Left cardiac atrium (tissue), 4 donors: ENCODE measurements at places on chromosomes 12 and 14.

GRCh38 chr12:120339256-120339655 is 11.7 kb upstream of the PLA2G1B start:
- no peak for DNase-seq

DNA sequence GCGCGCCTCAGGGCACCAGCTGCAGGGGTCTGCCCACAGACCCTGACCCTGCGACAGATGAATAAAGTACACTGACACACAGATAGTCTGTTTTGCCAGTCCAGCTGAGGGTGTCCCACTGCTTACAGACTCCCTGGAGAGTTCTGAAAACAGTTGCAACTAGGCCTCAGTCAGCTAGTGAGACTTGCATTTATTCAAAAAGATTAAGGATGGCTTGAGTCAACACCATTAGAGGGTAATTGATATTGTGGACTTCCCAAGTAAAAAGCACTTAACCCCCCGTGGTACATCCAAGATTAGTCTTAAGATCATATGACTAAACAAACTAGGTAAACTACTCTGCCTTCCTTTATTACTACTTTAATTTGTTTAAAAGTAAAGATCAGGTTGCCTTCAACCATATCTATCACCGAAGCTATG is 11.1 kb upstream of the PSEN1 start:
- DNase-seq = no peak

DNA sequence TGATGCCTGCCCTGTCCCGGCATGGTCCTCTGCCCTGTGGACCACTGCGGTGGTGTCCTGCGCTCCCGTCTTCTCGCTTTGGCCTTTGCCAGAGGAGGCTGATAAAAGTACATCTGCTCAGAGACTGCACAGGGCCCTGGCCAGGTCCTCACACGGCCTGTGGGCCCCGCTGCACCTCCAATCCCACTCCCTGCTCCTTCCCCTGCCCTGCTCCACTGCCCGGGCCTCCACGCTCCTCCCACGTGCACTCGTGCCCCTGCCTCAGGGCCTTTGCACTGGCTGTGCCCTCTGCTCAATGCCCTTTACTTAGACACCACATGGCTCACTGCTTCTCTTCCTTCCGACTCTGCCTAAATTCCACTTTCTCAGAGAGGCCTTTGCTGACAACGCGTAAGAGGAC is 49.3 kb upstream of the BEGAIN start:
- DNase-seq = no peak

- DNase-seq = no peak
These were observed 30.8 kb downstream of the GPR19 start for GRCh38 chr12:12665194-12665593.

DNA sequence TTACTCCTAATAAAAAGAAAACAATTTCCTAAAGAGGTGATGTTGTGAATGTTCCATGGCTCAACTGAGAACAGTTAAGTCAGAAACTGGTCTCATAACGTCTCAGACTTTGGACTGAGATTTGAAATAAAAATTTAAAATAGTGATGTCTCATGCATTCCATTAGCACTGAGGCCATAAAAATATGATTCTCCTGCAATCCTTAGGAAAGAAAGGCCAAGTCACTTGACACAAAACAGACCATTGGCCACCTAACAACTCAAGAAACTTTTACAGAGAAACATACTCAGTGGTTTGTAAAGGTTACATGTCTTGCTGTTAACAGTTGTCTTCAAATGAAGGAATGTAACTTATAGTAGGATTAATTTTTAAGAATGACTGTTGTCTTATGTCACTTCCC is 58.1 kb downstream of the STAB2 start:
- DNase-seq = no peak

GRCh38 chr14:31926123-31926522 is 151.0 kb upstream of the ARHGAP5 start:
- DNase-seq = no peak

GRCh38 chr12:123828854-123829547 is 66.9 kb downstream of the DNAH10 start:
- no peak for DNase-seq

DNA sequence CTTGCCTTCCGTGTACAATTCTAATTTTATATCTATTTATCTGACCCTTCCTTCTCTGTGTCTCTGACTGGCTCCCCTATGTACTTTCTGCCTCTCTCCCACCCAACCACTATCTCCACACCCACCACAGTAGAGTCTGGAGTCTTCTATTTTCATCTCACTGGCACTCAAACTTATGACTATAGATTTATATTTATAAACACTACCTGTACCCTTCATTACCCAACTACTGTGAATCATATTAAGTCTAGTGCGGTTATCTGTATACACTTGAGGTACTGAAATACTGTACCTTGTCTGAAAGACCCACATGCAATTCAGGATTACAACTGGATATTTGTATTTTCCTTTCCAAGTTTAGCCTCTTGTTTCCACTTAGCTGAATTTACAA is 36.1 kb downstream of the ATP2B1 start:
- DNase-seq = no peak

DNA sequence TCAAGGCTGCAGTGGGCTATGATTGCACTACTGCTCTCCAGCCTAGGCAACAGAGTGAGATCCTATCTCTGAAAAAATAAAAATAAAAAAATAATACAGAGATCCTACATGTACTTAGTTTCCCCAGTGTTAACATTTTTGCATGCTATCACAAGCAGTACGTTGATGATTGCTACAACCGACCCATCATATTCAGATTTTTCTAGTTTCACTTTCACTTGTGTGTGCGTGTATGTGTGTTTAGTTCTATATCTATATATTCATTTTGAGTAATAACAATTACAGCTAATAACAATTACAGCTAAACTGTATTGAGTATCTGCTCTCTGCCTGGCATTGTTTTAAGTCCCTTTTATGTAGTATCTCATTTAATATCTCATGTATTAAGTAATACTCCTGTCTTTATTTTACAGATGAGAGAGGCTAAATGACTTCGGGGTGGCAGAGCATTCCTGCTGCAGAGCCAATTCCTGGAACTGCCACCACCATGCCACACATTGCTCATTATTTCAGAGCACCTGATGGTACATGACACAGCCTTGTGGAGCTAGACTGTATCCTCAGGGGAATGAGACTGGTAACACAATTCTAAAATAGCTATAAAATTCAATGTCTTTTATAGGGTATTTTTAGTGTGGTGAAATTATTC is 153.1 kb downstream of the BCAT1 start:
- no peak for DNase-seq

- no peak for DNase-seq
These were observed 29.1 kb downstream of the CHST11 start for GRCh38 chr12:104485651-104486362.

DNA sequence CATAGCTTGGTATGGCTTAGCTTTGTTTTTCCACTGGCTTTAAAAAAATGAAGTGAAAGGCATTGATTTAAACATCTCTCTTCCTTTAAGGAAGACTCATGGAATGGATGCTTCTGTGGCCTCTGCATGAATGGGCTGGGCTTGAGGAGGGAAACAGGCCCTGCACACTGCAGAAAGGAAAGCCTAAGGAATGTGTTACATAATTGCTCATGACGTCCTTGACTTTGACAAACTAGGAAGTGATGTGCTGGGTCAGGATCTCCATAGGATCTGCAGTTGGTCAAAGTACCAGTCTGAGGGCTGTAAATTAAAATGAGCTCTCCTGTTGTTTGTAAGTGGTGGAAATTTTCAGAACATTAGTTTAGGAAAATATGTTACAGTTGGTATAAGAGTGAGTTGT is 12.7 kb downstream of the SAMD4A start:
- DNase-seq = no peak

DNA sequence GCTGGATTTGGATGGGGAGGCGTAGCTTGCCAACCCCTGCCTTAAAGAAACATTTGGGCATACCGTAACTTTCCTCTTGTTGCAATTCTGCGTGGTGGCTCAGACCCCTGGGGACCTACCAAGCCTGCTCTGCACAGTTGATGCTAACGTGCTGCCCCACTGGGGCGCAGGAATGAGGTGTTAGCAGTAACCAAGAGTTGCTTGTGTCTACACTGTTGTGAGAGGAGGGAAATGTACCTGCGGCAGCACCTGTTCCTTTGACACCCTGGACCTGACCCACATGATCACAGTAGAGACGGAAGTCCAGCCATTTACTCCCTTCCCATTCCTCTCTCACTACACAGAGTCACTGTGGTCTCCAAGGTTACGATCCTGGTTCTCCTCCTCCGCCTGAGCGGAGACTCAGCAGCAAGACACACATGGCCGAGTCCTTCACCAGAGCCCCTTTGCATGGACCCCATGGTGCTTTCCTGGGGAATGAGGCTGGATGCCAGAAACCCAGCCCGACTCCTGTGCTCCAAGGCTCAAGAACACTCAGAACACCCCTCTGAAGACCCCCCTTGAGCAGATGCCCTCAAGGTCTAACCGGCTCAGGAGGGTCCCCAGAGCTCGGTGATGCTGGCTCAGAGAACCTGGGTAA is 84.8 kb downstream of the FBXL14 start:
- DNase-seq = no peak

DNA sequence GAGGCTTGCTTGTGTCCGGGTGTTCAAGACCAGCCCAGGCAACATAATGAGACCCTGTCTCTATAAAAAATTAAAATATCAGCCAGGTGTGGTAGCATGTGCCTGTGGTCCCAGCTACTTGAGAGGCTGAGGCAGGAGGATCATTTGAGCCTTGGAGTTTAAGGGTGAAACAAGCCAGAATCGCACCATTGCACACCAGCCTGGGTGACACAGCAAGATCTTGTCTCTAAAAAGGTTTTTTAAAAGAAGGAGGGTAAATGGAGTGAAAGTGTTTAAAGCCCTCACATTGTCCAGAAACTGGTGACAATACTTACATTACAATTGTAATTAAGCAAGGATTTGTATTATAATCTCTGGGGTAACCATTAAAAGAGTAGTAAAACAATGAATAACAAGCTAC is 64.2 kb downstream of the SINHCAF start:
- no peak for DNase-seq

- DNase-seq = no peak
These were observed 9.0 kb upstream of the SFSWAP start for GRCh38 chr12:131701705-131702572.

- DNase-seq = no peak
These were observed 176.6 kb downstream of the EMP1 start for GRCh38 chr12:13373131-13373530.

DNA sequence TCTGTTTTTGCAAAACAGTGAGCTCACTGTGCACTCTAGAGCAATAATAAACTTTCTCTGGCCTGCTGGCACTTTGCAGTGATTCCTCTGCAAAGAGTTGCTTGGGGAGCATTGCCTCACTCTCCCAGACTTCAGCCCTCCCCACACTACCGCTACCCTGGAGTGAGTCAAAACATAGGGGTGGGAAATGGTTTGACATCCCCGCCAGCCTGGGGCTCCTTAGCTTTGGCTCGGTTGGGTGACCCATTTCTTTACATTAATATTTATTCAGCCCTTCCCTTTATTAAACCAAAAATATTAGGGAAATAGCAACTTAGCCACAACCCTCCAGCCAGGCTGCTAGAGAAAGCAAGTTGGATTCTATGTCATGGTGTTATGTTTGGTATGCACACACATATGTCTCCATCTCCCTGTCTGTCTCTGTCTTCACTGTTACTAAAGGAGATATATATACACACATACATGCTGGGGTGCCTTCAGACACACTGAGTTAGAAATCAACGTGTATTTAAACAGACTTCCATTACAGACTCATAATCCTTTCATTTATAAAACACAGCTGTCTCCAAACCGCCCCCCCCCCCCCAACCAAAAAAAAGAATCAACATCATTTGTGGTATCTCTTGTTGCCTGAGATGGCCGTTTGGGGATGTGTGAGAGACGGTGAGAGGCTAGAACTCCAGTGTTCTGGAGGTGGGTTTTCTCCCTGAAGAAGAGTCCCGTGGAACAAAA is 3.4 kb upstream of the IRF2BPL start:
- peak; percentile 37 for DNase-seq

GRCh38 chr14:100486025-100486828 is 101.0 kb downstream of the BEGAIN start:
- DNase-seq = peak; percentile 73

- DNase-seq = no peak
These were observed 68.8 kb downstream of the OSBPL8 start for GRCh38 chr12:76490763-76491162.

DNA sequence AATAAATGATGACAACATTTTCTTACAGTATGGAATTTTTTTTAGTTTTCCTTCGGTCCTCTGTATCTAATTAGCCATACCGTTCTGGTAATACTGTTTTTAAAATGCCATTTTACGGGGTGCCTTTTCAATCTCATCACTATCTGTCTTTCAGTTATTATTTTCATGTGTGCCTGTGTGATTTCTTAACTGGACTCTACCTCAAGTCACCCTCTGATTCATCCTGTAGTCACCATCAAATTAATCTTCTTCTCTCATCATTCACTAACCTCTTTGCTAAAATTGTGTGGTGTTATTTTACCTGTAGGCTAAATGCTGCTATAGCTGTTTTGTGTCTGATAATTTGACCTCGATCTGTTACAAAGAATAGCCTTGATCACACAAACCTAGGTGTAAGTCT is 16.0 kb upstream of the CCT2 start:
- no peak for DNase-seq

DNA sequence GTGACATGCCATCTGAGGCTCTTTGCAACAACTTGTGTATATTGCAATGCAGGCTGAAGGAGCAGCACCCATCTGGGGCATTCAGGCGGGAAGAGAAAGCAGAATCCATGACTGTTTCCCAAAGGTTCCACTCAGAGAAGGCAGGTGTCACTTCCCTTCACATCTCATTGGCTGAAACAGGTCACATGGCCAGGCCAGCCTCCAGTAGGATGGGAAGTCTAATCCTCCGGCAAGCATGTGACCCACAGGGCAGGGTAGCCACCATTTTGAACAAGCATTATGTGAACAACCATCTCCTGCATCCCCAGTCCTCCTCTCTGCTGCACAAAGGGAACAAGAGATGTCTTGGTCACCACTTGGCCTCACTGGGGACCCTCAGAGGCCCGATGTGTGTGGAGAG is 70.6 kb downstream of the RIN3 start:
- no peak for DNase-seq

GRCh38 chr12:110763583-110763982 is 20.9 kb upstream of the PPP1CC start:
- DNase-seq = no peak

DNA sequence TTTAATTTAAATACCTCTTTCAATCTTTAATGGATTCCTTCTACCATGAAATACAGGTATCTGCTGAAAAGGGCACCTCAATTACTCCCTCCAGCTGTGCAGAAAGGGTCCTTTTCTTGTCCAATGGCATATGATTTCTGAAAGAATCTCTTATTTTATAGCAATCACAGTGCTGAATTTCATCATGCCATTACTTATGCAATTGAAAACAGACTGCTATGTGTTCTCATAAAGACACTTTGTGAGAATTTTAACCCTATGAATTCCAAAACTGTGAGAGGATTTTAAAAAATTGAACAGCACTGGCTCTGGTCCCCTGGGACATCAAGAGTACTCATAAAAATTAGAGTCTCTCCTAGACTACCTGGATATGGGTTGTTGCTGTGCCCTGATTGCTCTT is 45.9 kb upstream of the CNOT2 start:
- DNase-seq = no peak

DNA sequence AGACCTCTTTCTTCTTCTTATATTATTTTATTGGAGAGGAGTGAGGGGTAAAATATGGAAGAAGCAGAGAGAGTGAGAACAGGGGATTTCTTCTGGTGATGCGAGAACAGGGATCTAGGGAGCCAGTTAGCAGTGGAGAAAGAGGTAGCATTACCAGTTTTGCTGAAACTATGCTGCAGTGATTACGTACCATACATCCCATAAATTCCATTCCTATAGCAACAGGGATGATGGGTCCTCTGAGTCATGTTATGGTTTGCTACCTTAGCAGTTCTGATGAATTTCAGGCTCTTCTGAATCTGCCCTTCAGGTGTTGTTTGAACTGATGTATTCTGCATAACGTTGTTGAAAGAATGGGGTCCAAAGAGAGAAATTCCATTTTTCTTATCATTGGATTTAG is 625.4 kb upstream of the LRFN5 start:
- no peak for DNase-seq
